ENCODE measurements at places on chromosomes 1 and 21.

DNA sequence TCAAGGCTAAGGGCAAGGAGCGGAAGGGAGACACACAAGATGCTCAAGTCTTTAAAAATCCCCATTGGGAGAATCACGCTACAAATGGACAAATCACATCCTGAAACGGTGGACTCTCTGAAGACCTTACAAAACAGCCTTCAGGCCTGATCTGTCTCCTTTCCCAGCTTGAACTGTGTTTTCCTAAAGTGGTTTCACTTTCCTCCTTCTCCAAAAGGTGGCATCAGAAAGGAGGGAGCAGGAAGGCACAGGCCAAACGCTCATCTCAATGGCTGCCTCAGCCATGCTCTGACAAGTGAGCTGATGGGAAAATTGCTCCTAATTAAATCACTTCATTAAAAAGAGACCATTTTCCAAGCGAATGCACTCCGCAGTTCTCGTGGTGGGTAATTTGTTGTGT lies 47.7 kb downstream of the UTP25 start:
- DNase-seq, result no peak

DNA sequence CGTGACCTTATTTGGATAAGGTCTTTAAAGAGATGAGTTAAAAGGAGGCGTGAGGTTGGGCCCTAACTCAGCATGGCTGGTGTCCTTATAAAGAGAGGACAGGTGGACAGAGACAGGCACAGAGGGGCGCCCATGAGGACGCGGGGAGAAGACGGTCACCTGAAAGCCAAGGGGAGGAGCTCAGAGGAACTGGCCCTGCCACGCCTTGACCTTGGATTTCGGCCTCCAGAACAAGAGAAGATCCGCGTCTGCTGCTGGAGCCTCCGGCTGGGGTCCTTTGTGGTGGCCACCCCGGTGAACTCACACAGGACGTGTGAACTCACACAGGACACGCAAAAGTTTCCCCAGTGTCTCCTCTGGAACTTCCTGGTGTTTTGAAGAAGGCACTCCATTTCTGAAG lies 122.7 kb downstream of the SIK1 start:
- no peak for DNase-seq

DNA sequence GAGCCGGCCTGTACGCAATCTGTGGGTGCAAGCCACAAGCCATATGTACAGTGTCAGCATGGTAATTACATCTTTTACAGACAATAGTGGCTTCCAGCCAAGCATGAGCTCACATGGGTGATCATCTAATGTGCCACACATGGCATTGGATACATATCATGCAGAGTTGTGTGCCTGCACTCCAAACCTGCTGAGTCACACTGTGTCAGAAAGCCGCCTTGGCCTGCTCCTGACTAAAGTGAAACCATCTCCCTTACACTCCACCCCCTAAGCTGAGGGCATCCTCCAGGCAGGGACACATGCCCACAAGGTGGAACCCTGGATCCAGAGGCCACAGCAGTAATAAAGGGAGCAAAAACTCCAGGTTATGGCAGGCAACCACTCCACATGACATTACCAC lies 72.5 kb downstream of the KCNT2 start:
- DNase-seq, result no peak

GRCh38 chr1:79561521-79561978 lies 555.0 kb upstream of the ADGRL4 start:
- DNase-seq, result no peak

- no peak for DNase-seq
Measured at GRCh38 chr1:6795661-6796060, 10.4 kb downstream of the CAMTA1 start.

- no peak for DNase-seq
Measured at GRCh38 chr1:178483251-178483957, 13.4 kb downstream of the CLEC20A start.

GRCh38 chr1:114108751-114109255 lies 44.9 kb downstream of the SYT6 start:
- DNase-seq, result peak; percentile 39

- no peak for DNase-seq
Measured at GRCh38 chr1:168408884-168409283, 128.2 kb downstream of the TBX19 start.

GRCh38 chr1:13817906-13818305 lies 117.9 kb downstream of the PRDM2 start:
- DNase-seq, result no peak

DNA sequence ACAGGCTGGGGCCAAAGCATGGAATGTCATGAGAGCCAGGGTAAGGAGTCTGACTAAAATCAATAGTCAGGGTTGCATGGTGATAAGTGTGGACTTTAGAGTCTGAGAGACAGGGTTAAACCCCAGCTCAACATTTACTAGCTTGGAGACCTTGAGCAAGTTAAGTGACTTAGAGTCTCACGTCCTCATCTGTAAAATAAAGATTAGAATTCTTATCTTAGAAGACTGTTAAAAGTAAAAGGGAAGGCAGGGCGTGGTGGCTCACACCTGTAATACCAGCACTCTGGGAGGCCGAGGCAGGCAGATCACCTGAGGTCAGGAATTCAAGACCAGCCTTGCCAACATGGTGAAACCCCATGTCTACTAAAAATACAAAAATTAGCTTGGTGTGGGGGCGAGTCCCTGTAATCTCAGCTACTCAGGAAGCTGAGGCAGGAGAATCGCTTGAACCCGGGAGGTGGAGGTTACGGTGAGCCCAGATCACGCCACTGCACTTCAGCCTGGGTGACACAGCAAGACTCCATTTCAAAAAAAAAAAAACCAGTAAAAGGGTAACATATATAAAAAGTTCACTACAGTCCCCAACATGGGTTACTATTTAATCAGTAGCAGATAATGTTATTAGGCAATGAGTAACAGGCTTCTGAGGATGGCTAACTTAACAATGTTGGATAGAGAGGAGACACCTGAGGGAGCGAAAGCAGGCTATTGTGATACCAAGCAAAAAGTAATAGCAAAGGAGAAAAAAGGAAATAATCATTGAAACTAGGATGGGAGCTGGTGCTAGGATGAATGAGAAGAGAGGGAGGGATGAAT lies 20.8 kb downstream of the TMCO1 start:
- no peak for DNase-seq

- no peak for DNase-seq
Measured at GRCh38 chr1:28171246-28171645, 5.2 kb downstream of the PTAFR start.

DNA sequence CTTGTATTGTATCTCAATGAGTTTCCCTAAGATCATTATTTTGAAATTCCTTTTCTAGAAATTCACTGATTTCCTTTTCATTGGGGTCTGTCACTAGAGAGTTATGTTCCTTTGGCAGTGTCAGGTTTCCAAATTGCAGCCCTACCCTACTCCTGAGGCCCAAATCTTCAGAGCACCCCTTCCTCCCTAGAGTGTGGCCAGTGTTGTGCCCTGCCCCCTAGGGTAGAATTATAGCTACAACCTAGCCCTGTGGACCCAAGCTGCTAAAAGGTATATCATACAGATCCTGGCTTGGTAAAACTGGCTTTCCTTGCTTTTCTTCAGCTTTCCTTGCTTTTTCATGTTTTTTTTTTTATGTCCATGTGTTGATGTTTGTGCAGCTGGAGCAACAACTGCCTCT lies 60.7 kb downstream of the DIPK1A start:
- DNase-seq, result no peak

DNA sequence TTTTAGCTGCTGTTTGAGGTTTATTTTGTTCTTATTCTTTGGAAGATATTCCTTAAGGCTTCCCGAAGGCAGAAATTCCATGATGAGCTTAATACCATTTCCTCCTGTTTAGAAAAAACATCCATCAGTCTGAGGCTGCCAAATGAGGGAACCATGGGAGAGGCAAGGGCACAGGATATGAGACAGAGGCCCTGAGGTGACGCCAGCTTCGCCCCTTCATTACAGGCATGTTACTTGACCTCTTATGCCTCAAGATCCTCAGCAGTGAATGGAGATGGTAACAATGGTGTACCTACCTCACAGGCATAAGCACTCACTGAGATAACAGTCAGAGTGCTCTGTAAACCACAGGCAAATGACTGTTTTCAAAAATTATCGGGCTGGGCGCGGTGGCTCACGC lies 93.6 kb downstream of the RAVER2 start:
- no peak for DNase-seq

GRCh38 chr1:39829791-39830533 lies 41.3 kb upstream of the BMP8B start:
- DNase-seq, result no peak

- no peak for DNase-seq
Measured at GRCh38 chr21:19850157-19850556, 1148.1 kb upstream of the NCAM2 start.

DNA sequence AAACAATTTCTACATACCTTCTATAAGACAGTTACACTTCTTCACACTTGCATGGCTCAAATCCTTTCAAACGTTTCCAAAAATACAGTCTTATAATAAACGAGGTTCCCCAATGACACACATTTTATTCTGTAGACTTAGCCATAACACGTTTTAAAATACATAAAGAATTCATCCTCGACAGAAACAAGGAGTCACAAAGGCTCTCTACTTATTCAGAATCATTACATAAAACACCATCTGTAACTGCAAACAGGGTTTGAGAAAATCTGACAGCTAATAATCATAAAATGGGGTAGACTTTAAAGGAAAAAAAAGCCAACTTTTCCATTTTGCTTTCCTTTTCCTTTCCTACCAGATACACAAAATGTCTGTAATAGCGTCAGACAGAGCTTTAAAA lies 1.8 kb downstream of the PIK3R3 start:
- no peak for DNase-seq

- DNase-seq, result no peak
Measured at GRCh38 chr1:74368335-74368734, 133.1 kb downstream of the TNNI3K start.

DNA sequence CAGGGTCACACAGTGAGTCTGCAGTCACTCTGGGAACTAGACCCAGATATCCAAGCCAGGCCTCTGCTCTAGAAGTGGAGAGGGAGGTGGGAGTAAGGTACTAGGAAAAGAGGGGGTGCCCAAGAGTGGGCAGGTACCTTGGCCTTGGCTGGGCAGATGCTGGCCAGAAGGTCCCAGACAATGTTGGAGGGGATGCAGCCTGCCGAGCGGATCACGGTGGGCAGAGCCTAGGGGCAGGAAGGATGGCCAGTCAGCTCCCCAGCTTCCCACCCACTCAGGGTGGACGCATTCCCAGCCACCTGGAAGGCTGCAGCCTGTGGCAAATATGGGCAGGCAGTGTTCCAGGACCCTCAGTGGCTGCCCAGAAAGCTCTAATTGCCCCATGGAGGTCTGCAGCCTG lies 23.3 kb downstream of the SPOCD1 start:
- no peak for DNase-seq

DNA sequence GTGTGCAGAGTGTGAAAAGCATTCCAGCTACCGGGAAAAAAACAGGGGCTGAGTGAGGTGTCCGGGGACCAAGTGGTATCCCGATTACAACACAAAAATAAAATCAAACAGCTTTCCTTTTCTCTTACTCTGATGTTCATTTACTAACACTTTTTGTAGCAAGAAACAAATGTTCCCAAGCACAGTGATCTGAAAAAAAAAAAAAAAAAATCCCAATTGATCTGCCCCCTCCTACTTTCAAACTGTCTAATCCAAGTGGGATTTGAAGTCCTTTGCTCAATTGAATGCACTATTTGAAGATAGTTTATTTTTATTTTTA lies 1.3 kb downstream of the BACE2 start:
- no peak for DNase-seq

DNA sequence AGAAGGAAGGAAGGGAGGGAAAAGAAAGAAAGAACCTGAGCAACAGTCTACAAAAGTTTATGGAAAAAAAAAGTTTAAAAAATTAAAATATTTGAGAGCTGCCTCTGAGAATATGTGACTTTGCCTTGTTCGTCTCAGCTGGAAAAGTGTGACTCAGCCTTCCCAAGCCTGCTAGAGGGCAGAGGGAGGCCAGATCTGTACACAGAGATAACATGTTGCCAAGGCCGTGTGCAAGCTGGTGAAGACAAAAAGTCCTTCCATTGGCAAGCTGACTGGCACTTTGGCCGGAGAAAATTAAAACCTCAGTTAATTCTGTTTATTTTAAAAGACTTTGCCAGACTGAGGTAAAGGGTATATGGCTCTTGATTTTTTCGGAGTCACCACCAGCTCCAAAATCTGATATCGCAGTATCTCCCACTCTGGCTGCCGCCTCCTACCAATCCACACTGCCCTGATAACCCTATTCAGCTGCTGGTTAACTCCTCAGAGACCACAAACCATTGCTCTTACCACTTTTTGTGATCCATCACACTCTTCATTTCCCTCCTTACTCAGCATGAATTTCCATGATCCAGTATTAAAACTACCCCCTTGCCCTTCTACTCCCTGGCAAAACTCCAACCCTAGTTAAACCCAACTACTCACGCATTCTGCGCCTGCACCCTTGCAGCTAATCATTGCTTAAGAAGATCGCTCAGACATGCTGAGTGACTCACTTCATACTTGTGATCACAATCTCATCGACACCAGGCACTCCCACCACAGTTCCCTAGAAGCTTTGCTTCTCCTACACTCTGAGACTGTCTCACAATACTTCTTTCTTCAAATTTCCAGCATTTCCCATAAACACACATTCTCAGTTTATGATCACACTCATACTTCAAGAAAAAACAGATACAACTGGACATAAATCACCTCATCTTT lies 5.7 kb upstream of the PPP1R15B start:
- DNase-seq, result peak; percentile 47

DNA sequence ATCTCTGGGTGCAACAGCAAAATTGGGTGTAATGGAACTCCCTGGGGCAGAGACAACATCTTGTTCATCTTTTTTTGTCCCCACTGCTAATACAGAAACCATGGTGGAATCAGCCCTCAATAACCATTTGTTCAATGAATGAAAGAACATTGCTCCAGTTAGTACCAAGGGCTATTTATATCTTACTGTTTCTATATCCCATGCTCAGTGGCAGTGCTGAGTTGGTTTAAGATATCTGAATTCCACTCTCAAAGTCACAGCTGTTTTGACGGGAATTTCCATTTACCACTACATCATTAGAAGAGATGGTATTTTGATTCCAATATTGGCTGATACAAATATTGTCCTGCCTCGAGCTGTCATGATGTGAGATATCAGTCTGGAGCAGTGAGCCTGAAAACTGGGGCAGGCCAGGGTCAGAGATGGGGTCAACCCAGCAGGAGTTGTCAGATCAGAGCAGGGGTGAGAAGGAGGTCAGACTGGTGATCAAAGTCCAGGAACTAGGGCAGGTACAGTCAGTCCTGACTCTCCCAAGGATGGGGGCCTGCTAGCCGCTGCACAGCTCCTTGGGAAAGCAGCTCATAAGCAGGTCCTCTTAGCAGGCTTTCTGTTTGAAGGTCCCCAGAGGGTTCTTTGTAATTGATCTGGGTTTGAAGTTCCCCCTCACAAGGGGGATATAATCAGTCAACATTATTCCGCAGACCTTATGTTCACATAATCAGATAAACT lies 5.8 kb upstream of the PHC2 start:
- no peak for DNase-seq

GRCh38 chr1:53381790-53382401 lies 54.0 kb upstream of the LRP8 start:
- no peak for DNase-seq

- DNase-seq, result no peak
Measured at GRCh38 chr1:233081735-233082134, 131.3 kb downstream of the NTPCR start.

- DNase-seq, result no peak
Measured at GRCh38 chr1:115062542-115063004, 26.7 kb downstream of the TSPAN2 start.
